ENCODE measurements at places on chromosomes 16 and 17.

GRCh38 chr17:44108440-44109311, 14.8 kb downstream of the HDAC5 start:
- no peak for DNase-seq

DNA sequence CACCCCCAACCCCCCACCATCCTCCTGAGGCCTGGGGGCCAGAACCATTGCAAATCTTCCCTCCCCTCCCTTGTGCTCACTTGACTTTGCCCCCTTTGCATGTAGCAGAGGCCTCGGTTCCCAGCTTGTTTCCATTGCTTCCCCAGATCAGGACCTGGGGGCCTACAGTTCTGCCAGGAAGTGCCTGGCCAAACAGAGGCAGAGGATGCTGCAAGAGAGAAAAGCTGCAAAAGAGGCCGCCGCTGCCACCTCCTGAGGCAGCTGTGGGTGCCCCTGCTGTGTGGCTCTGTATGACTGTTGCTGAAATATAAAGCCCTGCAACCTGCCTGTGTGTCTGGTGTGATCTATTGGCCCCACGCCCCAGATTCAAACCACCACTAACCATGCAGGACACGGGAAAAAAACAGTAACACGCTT, 2.3 kb downstream of the NDUFB10 start:
- no peak for DNase-seq

DNA sequence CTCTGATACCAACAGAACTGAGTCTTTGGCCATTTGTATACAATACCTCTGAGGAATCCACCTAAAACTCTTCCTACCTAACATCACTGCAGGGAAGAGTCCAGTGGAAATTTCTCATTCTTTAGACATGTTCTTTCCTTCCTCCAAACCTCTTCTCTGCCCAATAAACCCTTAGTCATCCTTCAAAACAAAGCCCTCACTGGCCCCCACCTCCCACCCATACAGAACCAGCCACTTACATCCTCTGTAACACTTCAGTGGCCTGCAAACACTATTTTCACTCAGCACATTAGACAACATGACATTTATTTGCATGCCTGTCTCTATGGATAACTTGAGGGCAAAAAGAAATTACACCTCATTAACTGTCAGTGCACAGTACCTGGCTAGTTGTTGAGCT, 200.3 kb upstream of the NOG start:
- DNase-seq, result no peak

DNA sequence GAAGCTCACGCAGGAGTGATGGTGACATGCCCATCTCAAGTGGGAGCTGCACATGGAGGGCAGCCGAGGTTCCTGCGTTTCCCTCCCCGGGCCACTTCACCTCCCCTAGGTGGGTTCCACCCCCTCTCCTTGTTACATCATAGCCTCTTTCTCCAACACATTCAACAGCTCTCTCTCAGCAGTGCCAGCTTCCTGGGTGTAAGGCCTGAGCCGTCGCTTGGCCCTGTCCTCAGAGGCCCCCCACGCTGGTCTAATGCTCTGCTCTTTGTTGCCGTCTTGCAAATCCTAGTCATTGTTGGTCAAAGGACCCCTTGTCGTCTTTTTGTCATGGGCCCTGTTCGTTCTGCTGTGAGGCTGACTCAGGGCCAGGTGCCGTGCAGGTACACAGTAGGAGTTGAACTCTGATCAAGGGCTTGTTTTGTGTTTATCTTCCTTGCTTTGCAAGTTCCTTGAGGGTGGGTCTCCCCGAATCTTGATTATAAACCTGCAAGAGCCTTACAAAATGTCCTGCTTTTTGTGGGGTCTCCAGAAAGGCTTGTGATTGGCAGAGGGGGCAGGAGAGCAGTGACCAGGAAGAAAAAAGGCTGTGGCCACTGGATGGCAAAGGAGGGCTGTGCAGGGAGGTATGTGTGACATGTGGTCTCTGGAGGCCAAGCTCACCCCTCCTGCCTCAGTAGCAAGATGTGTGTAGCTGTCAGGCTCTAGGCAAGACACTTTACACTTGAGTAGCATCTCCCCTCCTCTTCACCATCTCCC, 136.6 kb downstream of the CCDC182 start:
- DNase-seq, result no peak

DNA sequence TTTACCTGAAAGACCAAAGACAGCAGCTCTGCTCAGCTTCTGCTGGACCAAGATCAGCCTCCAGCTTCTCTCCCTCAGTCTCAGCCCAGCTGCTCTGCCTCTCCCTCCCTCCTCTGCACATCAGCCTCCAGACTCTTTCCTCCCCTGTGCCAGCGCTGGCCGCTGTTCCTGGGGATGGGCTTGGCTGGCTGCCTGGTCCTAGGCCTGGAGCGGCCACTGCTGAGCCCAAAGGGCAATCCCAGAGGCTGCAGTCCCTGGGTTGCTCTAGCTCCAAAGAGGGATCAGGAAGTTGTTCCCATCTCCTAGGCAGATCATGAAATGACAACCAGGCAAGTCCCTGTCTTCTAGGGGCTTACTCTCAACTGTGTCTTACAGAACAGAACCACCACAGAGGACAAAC, 31.3 kb downstream of the DCUN1D3 start:
- DNase-seq, result no peak

Measured in NCI-H1417 (cell line).